Skeletal muscle cell (primary cell): ENCODE measurements at places on chromosomes 1 and 21.

DNA sequence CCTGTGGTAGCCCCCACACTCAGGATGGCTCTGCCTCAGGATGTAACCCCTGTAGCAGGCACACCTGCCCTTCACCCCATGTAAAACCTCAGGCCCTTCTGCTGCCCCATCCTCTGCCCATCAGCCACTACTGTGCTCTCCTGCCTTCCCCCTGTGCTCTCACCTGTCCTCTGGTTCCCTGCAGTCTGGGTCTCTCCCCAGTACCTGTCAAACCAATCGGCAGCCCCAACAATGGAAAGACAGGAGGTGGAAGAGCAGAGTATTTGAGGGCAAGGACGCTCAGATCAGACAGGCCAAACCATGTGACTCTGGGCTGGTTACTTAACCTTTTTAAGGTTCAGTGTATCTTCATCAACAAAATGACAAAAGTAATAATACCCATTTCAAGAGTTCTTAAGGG is 30.9 kb downstream of the SMIM12 start:
- DNase-seq = no peak

- no peak for DNase-seq
Measured at GRCh38 chr21:35525443-35525842, 476.3 kb upstream of the RUNX1 start.

DNA sequence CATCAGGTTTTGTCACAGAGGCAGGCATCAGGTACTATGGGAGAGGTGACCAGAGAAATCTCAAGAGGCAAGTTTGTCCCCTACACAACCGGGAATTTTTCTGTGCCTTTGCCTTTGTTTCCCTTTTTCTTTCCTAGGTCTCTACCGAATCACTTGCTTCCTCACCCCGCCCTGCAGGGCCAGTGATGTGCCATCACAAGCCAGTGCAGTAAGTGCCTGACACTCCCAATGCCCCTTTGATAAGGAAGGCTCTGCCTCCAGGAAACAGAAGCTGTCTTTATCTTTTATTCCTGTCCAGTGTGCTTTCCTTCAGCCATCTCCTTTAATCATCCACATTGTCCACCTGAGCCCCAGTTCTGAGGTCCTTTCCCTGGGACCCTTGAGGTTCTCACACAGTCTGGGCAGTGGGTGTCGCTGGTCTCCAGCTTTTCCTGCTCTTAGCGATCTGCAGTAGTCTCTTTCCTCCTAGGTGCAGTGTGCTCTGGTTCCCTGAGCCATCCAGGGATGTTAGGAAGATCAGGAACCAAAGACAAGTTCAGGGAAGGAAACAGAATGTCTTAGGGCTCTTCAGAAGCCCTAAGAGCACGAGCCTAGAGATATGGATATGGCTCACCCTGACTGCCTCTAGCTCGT is 36.6 kb downstream of the GJA5 start:
- no peak for DNase-seq

- peak; percentile 49 for DNase-seq
Measured at GRCh38 chr21:27700974-27701614, 734.2 kb upstream of the ADAMTS5 start.

DNA sequence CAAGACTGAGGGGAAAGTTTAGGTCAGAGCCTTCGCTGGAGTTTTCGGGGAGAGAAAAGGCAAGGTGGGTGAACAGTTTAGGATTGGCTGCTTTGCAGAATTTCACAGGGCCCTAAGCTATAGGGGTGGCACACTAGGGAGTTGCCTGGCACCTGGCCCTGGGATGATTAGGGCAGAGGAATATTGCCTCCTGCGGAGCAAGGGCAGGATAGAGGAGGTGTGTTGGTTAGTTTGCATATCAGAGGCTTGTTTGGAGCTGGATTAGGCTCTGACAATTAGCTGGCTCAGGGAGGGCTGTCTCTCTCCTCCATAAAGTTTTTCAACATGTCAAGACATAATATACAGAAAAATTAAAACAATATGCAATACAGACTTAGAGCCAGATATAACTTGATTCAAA is 436.4 kb downstream of the DISC1 start:
- no peak for DNase-seq

DNA sequence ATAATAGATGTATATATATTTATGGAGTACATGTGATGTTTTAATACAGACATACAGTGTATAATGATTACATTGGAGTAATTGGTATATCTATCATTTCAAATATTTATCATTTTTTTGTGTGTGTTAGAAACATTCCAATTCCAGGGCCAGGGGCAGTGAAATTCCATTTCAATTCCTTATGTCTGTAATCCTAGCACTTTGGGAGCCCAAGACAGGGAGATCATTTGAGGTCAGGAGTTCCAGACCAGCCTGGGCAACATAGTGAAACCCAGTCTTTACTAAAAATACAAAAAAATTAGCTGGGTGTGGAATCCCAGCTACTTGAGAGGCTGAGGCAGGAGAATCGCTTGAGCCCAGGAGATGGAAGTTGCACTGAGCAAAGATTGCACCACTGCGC is 30.4 kb upstream of the PDC start:
- DNase-seq = no peak

DNA sequence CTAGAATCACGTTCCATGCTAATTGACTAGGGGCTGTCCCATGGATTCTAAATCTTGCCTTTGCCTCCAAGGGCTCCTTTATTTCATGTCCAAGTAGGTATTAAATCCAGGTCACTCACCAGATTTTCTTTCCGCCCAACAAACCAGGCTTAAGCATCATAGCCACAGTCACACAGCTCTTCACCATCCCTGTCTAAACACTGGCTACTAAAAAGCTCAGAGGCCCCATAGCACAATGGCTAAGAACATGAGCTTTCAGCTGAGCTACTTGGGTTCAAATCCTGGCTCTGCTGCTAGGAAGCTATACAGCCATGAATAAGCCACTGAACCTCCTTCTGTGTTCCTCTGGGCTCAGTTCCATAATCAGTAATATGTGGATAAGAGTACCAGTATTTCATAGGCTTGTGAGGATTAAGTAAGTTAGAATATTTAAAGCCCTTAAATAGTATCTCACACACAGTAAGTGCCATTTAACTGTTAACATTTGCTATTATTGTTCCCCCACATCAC is 277.2 kb upstream of the GJB5 start:
- DNase-seq = no peak

GRCh38 chr1:212254853-212255363 is 30.3 kb upstream of the PPP2R5A start:
- no peak for DNase-seq

- no peak for DNase-seq
Measured at GRCh38 chr1:164769486-164770130, 210.6 kb downstream of the PBX1 start.

- DNase-seq = no peak
Measured at GRCh38 chr1:31936278-31936980, 1.7 kb downstream of the PTP4A2 start.

DNA sequence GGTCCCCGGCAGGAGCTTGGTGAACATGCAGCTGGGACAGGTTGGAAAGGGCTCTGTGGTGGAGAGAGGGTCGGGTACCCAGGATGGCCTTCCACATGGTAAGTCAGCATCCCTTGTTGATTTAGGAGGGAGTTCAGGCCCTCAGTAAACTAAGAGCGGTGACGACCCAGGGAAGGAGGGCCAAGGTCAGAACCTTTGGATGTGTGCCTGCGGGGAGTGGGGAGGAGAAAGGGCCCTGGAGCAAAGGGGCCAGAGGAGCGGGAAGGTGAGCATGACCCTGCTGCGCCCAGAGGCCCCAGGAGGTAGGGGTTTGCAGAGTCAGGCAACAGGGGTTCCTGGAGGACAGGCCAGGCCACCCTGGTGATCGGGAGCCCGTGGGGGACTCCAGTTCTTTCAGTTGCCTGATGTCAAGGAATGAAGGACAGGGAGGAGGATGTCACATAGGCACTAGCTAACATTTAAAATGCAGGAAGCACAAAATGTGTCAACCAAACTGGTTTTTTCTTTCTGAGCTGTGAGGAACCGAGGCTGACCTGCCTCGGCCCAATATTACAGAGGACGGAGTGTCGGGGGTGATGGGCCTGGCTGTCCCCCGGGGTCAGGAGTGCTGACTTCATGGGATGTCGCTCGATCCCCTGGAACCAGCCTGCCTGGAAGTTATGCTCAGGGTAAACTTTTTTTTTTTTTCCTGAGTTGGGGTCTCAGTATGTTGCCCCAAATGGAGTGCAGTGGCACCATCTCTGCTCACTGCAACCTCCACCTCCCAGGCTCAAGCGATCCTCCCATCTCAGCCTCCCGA is 117.4 kb upstream of the SLC45A1 start:
- DNase-seq = no peak

DNA sequence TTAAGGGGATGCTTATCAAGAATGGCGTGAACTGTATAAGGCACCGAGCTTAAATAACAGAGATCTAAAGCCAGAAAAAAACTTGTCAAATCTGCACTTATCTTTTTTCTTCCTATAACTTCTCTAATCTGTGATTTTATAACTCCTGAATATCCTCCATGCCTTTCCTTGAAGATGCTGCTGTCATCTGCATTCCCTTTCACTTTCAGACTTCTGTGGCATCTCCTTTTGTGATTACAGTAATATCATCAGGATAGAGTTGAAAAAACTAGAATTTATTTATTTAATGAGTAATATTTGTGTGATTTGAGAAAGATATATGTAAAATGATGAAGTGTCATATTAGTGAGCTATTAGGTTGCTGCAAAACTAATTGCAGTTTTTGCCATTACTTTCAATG is 357.8 kb upstream of the PTBP2 start:
- DNase-seq = no peak

- no peak for DNase-seq
Measured at GRCh38 chr1:62210960-62211359, 16.3 kb downstream of the L1TD1 start.

GRCh38 chr1:25197235-25197975 is 34.9 kb downstream of the SYF2 start:
- no peak for DNase-seq

DNA sequence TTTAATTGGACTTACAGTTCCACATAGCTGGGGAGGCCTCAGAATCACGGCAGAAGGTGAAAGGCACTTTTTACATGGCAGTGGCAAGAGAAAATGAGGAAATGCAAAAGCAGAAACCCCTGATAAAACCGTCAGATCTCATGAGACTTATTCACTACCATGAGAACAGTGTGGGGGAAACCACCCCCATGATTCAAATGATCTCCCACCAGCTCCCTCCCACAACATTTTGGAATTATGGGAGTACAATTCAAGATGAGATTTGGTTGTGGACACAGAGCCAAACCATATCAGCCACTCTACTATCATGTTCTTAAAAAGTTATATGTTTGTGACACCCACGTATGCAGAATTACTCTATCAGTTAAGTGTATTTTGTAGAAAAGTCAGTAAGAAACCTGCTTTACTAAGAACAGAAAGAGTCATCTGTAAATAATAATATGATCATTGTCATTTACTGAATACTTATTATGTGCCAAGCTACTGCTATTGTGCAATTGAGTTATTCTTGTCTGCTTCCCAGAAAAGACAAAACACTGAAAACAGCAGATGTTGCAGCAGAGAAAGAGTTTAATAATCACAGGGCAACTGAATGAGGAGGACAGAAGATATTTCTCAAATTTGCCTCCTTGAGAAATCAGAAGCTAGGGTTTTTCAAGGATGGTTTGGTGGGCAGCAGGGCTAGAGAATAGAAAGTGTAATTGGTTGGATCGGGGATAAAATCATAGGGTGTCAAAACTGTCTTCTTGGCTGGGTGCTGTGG is 207.7 kb upstream of the FGGY start:
- no peak for DNase-seq

- DNase-seq = no peak
Measured at GRCh38 chr1:204384636-204385352, 25.1 kb upstream of the PLEKHA6 start.

- DNase-seq = no peak
Measured at GRCh38 chr1:235907187-235907896, 40.6 kb upstream of the LYST start.

DNA sequence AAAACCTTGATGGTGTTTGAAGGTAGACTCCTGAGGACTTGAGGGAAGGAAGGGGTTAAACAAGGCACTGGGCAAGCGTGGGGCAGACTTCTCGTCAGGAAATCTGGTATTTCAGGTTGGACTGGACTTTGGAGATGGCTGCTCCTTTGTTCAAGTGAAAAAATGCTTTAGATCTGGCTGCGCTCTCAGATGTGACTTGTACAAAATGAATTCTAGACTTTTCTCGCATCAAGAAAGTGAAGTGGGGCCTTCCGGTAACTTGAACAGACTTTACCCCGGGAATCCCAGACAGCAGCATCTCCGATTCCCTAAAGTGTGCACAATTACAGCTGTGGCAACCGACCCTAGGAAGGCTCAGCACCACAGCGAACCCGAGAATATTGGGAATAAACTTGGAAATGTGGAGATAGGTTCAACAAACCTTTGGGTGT is 44.3 kb upstream of the ERRFI1 start:
- no peak for DNase-seq

- DNase-seq = no peak
Measured at GRCh38 chr1:9121496-9122409, 7.1 kb downstream of the GPR157 start.

- no peak for DNase-seq
Measured at GRCh38 chr1:2363847-2364513, 27.4 kb downstream of the MORN1 start.

DNA sequence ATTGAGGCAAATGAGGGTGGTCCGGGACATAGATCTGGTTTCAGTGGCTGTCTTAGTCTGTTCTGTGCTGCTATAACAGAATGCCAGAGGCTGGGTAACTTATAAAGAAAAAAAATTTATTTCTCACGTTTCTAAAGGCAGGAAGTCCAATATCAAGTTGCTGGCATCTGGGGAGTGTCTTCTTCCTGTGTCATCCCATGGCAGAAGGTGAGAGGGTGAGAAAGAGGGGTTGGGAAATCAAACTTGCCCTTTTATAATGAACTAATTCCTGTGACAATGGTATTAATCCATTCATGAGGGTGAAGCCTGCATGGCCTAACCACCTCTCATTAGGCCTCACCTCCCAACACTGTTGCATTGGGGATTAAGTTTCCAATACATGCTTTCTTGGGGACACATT is 3.7 kb upstream of the FGGY start:
- DNase-seq = no peak

GRCh38 chr1:100995198-100995988 is 30.2 kb downstream of the DPH5 start:
- DNase-seq = no peak

DNA sequence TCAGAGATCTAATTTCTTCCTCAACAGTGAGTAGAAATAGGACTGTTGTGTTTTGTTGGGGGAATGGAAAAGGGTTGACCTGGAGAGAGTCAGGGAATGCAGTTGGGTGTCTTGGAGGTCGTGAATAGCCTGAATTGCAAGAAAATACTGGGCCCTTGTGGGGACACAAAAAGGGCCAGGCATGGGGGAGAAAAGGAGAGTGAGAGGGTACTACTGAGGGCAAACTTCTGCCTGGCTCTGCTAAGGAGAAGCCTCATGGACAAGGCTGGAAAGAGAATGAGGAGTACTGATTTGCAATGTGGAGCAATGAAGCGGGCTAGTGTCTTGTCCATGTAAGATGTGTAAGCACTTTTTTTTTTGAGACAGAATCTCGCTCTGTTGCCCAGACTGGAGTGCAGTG is 96.2 kb upstream of the IRF2BP2 start:
- DNase-seq = no peak
